ENCODE measurements at places on chromosomes 4 and X.

GRCh38 chr4:182803235-182803634 lies 114.0 kb downstream of the DCTD start:
- DNase-seq: no peak

GRCh38 chrX:132636080-132636479 lies 147.2 kb upstream of the MBNL3 start:
- DNase-seq: no peak

DNA sequence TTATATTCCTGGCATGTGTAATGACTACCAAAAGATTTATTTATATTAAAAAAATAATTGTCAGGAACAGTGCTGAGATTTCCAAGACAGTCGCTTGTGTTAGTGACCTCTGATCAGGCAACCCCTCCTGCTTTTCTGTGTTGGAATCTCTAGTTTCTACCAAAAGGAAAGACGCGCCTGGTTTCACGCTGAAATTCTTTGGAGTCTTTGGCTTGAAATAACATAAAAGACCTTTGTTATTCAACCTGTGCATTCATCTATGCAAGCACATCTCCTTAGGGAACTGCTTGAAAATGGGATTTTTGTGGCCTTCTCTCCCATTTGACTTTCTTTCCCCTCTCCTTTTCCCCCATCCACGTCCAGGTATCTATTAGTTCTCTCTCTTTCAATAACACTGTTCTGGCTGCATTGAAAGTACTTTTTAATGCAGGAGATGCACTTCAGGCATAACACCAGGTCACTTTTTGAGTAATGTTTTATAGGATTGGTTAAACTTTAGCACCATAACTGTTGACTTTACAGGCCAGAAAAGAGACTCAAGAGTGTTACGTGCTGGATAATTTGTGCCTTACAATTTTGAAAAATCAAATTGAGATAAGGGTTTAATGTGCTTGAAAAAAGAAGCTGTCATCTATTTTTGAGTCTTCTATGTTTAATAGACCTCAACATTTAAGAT lies 172.7 kb downstream of the GPAT3 start:
- no peak for DNase-seq

DNA sequence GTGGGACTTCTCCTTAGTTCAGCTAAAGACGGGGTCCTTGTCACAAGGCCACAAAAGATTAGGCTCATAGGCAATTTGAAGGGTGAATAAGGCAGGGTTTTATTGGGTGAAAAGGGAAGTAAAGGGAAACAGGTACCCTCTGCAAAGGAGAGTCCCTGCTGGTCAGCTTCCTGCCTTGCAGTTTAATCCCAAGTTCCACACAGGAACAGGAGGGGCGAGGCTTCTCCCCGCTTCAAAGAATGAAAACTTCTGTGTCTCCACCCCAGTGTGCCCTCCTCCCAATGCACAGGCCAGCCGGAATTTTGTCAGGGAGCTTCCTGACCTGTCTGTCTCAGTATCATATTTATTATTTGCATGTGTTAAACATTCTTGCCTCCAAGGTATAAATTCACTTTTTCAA lies 37.1 kb downstream of the ITM2A start:
- no peak for DNase-seq
